Ascending aorta (tissue), 2 donors: ENCODE measurements at places on chromosomes 7 and 10. TPM values are rescaled to one million over a fixed set of nuclear protein-coding genes. Genes with fewer than 3 reads are reported as not detected.

- no peak overlapping the region for H3K27ac ChIP-seq
- no peaks in the 10 kb centered on the region for H3K36me3 ChIP-seq
- no peak for DNase-seq
- no peaks in the 10 kb centered on the region for H3K27me3 ChIP-seq
- no peaks in the 10 kb centered on the region for H3K4me1 ChIP-seq
- no peak overlapping the region for H3K4me3 ChIP-seq
Observed at GRCh38 chr10:100803908-100804307, 58.5 kb downstream of the PAX2 start.

DNA sequence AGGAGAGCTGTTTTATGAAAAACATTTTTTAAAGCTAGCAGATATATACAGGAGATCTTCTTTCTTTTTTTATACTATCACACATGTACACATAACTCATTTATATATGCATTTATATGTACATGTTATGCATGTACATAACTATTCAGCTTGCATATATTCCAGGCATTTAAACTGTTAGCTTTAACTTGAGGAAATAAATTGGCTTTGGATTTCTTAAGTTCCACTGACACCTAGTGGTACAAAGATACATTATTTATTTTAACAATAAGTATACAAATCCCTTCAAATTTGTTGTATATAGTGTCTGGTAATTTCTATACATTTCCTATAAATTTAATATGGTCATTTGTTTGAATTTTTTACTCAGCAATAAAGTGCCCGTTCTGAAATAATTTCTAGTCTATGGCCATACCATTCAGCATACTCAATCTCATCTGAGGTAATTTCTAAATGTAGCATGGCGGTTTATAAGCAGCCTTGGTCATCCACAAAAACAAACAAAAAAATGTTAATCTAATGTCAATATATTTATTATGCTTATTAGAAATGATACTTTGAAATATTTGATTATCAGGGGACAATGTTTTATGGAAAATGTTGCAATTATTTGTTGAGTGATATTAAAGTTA is 11.6 kb downstream of the ZDHHC6 start:
- H3K27me3 ChIP-seq, result no peaks in the 10 kb centered on the region
- no peaks in the 10 kb centered on the region for H3K4me1 ChIP-seq
- no peak overlapping the region for H3K4me3 ChIP-seq
- no peak for DNase-seq

GRCh38 chr10:45035673-45036072 is 35.0 kb downstream of the ZNF22 start:
- DNase-seq, result no peak
- no peaks in the 10 kb centered on the region for H3K36me3 ChIP-seq
- H3K27me3 ChIP-seq, result no peaks in the 10 kb centered on the region
- H3K4me3 ChIP-seq, result no peak overlapping the region
- no peak overlapping the region for H3K27ac ChIP-seq

DNA sequence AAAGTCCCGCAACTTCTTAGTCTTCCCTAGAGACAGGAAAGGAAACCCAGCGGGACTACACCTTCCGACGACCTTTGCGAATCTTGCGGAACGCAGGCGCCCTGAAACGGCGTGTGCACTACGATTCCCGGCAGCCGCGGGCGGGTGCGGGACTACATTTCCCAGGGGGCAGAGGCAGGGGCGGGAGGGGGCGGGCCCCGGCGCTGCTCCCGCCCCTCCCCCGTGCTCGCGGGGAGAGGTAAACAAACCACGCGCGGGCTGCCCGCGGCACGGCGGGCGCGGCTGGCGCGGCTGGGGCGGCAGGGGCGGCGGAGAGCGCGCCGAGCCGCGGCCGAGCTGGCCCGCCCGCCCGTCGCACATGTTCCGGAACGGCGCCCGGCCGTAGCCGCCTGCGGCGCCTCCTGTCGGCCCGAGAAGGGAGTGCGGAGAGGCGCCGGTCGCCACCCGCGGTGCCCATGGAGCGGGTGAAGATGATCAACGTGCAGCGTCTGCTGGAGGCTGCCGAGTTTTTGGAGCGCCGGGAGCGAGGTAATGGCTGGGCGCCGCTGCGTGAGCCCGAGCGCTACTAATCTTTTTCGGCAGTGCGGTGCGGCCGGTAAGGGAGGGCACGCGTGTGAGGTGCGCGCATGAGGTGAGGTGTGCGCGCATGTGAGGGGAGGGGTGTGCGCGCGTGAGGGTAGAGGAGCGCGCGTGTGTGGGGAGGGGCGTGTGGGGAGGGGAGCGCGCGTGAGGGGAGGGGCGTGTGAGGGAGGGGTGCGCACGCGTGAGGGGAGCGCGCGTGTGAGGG is 18.5 kb downstream of the MXI1 start:
- H3K4me3 ChIP-seq, result peak overlapping the region; percentile 94
- DNase-seq, result peak; percentile 95
- peaks cover 22% of the 10 kb centered on the region for H3K4me1 ChIP-seq
- peak overlapping the region; percentile 87 for H3K27ac ChIP-seq

Gene ZNF25
- 8.9 TPM for total RNA-seq

Gene UPK3B
- 7.6 TPM for total RNA-seq

Gene ACHE
- total RNA-seq, result 7.8 TPM
